ENCODE measurements at places on chromosomes 16 and 17.

DNA sequence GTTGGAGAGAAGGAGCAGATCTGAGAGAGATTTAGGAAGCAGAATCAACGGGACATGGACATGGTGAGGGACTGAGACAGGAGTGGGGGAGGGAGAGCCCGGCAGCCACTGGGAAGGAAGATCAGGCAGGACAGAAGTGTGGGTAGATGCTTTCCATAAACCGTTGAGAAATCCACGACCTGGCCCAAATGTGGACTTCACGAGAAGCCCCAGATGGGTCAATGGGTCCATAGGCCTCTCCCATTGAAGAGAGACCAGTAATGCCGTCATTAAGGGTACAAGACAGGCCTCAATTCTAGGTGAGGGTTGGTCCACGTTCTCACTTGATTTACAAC is 530 bp upstream of the CCL22 start:
- DNase-seq = no peak

- DNase-seq = no peak
Observed at GRCh38 chr16:67425580-67425979, 5.3 kb upstream of the HSD11B2 start.

DNA sequence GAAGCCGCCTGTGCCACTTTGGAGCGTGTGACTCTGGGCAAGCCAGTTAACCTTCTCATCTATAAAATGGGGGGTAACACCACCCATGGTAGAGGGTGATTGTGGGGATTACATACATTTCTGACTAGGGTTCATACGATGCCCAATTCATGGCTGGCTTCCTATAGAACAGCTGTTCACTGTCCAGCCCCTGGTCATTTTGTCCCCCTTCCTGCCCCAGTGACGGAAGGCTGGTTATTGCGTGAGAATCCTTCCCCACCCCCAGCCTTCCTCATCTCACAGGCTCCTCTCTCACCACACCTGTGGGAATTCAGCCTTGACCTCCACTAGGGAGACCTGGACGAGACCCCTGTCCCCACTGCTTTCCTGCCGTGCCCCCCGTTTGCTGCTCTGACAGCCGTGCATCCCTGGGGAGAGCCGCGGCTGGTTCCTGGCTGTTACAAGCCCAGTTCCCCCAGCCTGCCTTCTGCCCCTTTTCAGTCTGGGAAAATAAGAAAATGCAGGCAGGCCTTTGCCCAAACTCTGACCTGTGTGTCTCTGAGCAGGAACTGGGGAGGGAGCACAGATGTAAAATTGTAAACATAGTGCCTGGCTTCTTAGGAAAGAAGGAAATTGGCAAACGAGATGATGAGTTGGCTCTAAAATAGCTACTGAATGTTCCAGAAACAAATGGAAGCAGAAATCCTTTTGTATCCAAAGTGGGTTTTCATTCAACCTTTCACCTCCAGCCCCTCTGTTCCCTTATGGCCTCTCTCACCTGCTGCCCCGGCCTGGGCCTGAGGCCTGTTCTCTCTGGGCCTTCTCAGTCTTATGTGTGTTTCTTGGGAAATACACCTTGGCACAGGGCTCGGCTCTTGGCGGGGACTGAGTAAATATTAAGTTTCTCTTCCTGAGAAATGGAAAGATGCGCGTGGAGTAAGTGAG is 67.3 kb downstream of the OR1D5 start:
- no peak for DNase-seq

- no peak for DNase-seq
Observed at GRCh38 chr17:80531400-80531799, 13.2 kb upstream of the RPTOR start.

GRCh38 chr16:85037050-85037410 is 9.4 kb downstream of the KIAA0513 start:
- DNase-seq = no peak

DNA sequence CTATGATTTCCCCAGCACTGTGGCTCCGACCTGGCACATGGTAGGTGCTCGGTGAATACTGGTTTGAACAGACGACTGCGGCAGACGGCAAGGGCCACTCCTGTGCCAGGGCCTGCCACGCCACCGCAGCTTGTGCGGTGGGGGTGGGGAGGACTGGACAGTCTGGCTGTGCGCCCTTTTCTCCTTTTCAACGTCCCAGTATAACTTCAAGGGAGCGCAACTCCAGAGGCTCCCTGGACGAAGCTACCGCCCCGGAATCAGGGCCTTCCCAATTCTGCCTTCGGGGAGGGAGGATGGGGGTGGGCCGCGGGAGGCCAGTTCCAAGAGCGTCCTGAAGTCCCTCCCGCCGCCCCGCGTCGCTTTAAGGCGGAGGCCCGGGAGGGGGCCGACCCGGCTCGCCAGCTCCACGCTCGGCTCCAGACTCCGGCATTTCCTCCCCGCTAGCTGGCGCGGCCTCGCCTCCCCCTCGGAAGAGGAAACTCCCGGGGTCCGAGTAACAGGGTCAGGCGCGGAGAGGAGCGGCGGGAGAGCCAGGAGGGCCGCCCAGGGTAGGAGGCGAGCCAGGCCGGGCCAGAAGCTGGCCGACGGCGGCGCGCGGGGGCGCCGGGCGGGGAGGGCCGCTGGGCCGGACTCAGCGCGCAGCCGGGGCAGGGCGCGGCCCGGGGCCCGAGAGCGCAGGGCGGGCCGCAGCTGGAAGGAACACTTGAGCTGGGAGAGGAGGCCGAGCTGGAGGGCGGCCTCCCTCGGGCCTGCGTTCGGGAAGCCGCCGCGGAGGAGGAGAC is at the start of gene ITPRIPL2:
ITPRIPL2 (plus strand) TSS at position 388 of the 782 bp plus-strand sequence. CDS start 498 bp downstream, outside the sequence.
- DNase-seq = peak; percentile 61

GRCh38 chr17:74759941-74760340 is 11.5 kb downstream of the NHERF1 start:
- DNase-seq = no peak

GRCh38 chr16:31491778-31492418 is 9.0 kb downstream of the SLC5A2 start:
- no peak for DNase-seq

DNA sequence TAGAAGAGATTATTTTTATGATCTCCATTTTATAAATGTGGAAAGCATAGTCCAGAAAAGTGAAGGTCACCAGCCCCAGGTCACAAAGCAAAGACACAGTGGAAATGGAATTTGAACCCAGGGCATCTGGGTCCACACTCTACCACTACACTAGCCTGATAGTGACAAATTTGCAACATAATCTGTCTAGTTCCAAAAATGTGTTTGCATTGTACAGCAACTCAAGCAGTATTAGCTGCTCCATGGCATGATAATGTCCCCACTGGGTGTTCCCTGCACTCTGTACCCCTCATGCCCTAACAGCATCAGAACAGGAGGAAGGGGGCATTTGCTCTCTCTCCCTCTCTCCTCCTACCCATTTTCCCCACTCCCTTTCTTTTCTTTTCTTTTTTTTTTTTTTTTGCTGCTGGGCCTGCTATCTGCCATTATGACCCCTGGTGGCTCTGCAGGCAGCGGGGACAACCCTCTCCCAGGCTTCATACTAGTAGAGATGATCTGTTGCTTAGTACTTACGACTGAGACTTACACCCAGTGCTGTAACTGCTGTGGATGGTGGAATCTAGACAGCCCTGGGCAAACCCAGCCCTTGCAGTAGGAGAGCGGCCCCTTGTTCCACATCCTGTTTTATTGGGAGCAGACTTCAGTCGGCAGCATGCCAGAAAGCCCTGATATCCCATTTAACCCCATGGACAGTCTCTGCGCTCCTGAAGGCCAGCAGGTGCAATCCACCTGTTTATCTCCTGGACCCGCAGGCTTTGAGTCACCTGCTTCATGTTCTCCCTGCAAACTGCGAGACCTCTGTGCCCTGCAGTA is 306.3 kb downstream of the SOX9 start:
- DNase-seq = no peak

DNA sequence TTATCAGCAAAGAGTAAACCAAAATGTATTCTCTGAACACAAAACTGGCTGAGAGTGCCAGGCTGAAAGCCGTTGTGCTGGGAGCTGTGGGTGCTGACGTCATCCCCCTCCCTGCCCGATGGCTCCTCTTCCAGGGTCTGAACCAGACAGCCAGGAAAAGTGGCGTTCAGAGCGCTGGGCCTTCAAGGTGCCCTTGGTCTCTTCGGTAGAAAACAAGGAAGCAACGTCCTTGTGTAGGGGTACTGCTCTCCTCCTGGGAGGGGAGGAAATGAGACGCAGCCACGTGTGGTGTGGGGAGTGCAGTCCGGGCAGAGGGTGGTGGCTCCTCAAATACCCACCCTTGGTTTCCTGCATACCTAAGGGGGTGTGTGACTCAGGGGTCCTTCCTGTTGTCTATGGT is 394.7 kb downstream of the SEC14L1 start:
- peak; percentile 52 for DNase-seq

DNA sequence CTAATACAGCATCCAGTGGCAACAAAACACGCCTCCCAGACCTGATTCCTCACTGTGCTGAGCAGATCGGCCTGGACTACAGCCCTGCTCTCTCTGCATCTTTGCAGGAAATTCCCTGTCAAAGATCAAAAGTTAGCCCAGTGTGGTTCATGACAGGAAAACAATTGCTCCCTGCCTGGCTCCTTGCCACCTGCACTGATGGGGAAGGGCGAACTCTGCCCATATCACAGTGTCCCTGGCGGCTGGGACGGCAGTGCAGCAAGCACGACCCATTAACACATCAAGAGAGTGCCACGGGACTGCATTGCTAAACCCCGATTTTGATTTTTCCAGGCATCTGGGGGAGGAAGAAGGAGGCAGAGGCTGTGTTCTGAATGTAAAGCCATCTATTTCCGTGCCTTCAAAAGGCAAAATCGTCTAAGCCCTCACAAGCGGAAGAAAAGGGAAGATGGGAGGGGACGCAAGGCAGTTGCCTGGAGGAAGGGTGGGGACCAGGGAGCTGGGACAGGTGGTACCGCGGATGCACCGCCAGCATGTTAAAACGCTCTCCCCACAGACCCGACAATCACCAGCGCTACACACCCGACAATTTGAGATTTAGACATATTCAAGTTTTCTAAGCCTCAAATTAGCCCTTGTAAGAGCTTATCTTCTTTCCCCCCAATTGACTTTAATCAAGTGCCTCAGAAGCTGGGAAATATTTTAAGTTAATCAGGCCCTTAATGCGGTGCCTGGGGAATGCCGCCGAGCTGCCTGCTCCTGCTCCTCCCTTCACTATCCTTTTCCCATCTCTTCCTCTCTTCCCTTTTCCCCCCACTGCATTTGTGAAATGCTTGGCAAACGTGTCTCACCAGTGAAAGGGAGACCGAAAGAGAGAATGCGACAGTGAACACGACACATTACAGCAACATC is 238.8 kb upstream of the CDH5 start:
- no peak for DNase-seq

- no peak for DNase-seq
Observed at GRCh38 chr16:17278988-17279387, 191.8 kb downstream of the XYLT1 start.

DNA sequence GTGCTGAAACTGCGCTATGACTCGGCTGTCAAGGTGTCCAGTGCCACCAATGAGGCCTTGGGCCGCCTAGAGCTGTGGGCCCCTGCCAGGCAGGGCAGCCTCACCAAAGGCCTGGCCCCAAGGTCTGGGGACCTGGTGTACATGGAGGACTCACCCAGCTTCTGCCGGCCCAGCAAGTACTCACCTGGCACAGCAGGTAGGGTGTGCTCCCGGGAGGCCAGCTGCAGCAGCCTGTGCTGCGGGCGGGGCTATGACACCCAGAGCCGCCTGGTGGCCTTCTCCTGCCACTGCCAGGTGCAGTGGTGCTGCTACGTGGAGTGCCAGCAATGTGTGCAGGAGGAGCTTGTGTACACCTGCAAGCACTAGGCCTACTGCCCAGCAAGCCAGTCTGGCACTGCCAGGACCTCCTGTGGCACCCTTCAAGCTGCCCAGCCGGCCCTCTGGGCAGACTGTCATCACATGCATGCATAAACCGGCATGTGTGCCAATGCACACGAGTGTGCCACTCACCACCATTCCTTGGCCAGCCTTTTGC is 25.0 kb downstream of the WNT9B start:
- DNase-seq = no peak

DNA sequence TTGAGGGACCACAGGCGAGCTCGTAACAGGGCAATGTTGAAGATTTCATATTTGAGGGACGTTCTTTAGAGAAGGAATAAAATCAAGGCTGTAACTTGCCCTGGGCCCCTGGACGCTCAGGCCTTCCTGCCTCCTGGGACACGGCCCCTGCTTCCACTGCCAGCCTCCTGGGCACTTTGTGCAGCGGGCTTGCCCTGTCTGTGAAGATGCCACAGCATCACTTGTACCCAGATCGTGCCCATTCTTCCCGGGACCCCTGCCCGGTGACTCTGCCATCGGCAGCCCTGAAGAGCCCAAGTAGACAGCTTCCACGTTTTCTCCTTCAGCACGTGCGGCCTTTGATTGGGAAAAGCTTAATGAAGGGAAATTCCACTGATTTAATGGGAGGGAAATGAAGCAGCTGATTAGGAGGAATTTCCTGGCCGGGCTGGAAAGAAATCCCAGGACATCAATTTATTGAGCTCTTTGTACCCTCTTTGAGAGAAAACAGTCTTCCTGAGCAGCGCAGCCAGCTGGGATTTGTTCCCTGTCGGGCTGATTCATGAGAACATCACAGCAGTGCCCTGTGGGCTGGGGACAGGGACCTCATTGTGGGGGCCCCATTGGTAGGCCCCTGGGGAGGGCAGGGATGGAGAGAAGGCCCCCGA is 71.5 kb downstream of the CRISPLD2 start:
- DNase-seq = no peak

GRCh38 chr16:46914556-46915201 is 30.5 kb downstream of the GPT2 start:
- DNase-seq = no peak

DNA sequence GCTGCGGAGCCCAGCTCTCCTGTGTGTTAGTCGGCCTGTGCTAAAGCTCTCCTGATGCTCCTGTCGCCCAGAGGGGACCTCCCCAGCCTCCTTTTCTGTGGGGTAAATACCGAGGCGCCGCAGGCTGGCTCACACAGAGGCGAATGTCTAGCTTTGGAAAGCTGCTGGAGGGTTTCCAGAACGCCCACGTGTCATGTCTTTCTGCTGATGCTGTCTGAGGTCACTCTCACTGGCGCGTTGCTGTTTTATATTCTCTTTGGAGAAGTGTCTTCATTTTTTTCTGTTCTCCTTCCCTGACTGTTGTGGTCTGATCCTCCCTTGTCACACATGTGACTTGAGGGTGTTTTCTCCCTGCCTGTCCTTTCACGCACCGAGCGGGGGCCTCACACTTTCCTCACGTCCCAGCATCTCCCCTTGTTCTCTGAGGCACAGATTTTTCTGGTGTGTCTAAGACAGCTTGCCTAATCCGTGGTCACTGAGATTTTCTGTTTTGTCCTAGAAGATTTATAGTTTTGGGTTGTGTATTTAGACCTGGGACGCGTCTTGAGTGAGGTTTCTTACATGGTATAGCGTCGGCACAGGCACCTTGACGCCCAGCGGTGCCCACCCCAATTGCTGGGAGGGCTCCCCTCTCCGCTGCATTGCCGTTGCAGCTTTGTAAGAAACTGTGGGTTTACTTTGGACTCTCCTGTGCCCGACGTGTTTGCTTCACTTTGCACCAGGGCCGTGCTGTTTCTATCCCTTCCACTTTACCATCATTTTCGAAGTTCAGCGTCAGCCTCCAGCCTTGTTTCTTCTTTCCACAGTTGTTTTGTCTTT is 92.1 kb upstream of the ZNF750 start:
- no peak for DNase-seq

- DNase-seq = peak; percentile 37
Observed at GRCh38 chr16:84237994-84238750, 1.6 kb downstream of the KCNG4 start.
